ENCODE measurements at places on chromosomes 7 and 10.

DNA sequence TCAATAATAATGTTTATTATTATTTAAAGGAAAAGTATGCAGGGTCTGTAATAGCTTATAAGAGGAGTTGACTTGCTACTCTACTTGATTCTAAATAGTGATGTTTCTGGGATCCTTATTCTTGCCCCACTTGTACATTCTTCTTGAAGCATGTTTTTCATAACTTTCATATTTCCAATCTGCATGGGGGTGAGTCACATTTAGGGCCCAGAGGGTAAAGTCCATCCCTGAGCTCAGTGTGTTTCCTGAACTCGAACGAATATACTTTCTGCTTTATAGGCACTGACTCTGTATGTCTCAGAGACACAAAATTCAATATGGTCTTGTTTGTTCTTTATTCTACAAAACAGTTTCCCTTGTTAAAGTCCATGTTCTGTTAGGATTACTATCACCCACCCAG lies 61.0 kb upstream of the SMIM30 start:
- no peak for DNase-seq

DNA sequence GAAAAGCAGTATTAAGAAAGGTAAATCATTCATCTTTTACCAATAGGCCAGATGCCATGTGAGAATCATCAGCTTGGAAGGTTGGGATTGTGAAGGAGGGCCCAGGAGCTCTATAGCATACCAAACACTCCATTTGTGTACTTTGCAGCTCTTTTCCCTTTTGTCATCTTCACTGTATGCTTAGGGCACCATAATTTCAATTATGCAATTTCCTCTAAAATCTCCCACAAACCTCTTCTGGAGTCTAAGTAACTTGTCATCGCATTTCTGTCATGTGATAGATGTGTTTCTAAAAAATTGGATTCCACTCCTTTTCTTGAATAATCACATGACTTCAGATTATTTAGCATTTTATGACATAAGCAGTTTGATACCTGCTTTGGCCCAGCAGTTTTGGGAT lies 17.9 kb downstream of the RPP30 start:
- no peak for DNase-seq

GRCh38 chr10:12484002-12484918 lies 134.9 kb downstream of the CAMK1D start:
- no peak for DNase-seq

DNA sequence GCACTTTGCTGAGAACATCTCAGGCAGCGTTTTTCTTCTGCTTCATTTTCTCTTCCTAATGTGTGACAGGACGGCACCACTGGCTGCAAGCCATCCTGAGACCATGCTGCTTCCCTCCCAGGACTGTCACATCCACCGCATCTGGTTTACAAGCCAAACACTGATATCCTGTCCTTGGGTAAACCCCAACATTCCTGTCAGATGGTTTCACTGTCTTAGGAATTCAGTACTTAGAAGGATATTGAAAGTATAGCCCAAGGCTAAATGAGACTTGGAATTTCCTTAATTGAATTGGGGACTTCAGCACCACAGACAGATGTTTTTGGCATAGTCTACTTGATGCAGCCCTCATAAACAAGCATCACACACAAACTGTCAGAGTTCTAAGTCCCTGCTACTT lies 74.2 kb upstream of the PLXNA4 start:
- DNase-seq: no peak

DNA sequence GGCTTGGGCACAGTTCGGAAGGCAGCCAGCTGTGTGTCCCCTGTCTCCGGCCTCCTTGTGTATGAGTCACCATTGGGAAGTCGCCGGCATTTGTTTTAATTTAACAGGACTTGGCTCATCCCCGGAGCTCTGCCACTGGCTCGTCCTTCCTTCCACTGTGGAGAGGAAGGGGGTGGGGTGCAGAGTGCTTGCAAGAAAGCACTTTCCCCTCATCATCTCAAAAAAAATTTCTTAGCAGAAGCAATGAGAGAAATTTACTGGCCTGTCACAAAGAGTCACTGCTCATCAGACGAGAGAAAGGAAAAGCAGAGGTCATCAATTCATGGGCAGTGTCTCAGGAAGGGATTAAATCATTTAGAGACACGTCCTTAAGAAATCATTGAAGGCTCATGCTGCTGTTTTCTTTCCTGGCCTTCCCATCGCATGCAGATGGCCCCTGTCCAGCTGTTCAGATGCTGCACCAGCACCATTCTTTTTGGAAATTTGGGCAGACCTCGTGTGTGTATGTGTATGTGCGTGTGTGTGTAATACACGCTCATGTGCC lies 93.3 kb downstream of the BMS1 start:
- DNase-seq: no peak

- no peak for DNase-seq
These were observed 13.7 kb downstream of the MAT1A start for GRCh38 chr10:80275756-80276155.

GRCh38 chr7:47452715-47453092 lies 129.2 kb downstream of the TNS3 start:
- DNase-seq: no peak

- DNase-seq: no peak
These were observed 88.7 kb downstream of the PIP4K2A start for GRCh38 chr10:22625516-22626290.

DNA sequence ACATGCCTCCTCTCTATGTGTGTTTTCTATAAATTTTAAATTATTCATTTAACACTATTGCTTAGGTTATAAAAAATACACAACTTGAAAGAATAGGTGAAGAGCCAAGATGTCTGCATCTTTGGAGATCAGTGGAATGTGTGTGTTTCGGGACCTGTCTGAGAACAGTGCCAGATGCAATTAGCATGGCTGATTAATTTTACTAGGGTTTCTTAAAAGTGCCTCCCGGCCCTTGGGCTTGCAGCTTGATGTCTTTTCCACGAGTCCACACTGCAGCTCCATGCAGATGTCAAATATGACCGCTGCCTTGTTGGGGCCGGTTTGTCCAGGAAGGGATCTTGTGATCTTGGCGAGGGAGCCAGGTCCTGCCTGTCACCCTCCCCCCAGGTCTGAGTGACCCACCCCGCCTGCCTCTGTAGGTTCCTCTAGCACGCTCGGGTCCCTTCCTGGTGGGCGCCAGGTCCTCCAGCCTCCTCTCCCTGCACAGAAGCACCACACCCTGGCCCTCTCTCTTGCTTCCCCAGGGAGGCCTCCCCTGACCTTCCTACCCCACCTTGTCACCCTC lies 20.7 kb downstream of the LHPP start:
- DNase-seq: no peak

- DNase-seq: no peak
These were observed 23.1 kb upstream of the SDHAF3 start for GRCh38 chr7:97094284-97094930.

GRCh38 chr7:108135446-108136190 lies 5.5 kb upstream of the LAMB4 start:
- DNase-seq: no peak

DNA sequence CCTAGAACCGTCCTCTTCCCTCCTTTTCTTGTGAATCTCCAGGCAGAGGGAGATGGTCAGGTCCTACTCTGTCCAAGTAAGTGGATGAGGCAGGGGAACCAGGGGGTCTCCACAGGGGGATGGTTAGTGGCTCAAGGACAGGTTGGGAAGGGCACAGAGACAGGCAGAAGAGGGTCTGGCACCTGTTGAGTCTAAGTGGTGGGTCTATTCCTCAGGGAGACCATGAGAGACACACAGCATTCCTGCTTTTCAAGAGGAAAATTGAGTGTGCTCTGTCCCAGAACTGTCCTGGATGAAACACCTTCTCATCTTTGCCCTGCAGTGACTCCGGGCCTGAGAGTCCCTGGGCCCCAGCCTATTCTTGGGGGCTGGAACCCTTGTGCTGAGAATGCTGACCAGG lies 184.8 kb upstream of the GALNT17 start:
- no peak for DNase-seq

All from esophagus squamous epithelium (tissue), 5 donors.